ENCODE measurements at places on chromosomes 11 and 22.

DNA sequence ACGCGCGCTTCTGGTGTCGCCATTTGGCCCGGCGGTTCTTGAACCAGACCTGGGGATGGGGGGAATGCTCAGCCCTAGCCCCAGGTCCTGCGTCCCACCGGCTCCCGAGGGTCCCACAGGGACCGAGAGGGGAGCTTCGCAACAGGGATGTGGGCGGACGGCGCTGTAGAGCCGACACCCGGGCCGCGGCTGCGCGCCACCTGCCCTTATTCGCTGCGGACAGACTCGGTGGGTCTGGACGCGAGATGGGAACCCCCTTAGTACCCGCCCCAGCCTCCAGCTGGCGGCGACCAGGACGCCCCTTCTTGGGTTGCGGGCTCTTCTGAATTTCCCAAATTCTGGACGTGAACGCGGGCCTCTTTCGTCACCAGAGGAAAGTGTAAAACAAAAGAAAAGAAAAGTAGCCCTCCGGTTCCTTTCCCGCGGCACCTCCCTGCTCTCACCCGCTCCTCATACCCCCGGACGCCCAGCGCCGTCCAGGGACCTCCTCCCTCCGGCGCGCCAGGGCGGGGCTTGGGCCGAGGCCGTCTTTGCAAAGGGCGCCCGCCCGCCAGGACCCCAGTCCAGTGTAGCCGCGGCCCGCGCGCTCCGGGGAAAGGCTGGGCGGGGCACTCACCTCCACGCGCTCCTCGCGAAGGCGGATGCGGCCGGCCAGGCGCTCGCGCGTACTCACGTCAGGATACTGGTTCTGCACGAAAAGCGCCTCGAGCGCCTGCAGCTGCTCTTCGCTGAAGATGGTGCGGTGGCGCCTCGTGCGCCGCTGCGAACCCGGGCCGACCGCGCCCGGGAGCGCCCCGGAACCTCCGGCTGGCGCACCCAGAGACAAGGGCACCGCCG is 827 bp downstream of the GSC2 start:
- no peak for DNase-seq

DNA sequence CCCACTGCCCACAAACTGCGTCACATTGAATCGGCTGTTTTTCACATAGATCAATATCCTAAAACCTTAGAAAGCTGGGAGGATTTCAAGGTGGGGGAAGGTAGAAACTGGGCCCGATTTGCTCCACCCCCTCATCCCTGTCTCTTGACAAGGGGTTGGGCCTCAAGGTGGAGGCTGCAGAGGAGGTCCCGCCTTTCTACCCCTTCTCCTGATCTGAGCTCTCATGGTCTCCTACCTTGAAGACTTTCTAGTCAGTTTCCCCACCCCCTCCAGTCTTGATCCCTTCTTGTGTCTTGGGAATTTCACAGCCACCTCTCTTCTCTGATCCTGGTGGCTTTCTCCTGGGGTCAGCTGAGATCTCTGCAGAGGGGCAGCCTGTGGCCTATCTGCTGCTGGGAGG is 4.5 kb upstream of the STARD10 start:
- DNase-seq: no peak

GRCh38 chr11:132865623-132866022 is 666.7 kb downstream of the OPCML start:
- no peak for DNase-seq

DNA sequence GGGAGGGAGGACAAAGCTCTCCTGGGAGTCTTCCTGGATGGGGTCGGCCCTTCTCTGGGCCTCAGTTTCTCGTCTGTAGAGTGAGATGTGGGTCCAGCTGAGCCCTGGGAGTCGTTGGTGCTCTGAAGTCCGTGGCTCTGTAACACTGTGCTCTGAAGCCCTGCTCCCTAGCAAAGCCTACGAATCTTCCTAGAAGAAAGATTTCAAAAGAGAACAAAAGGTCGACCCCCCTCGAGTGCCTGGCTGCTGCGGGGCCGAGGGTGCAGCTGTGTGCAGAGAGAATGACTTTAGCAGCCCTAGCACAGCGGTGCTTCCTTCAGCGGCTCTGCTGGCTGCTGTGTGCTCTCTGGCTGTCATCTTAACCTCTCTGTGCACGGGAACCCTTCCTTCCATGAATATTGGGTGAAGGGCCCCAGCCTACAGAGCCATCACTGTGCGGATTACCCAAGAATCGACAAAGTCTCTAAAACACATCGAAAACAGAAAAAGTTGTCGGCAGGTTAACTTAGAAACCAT is 10.7 kb downstream of the ANO1 start:
- no peak for DNase-seq

- DNase-seq: no peak
Observed at GRCh38 chr11:95584589-95584988, 205.0 kb downstream of the FAM76B start.

- DNase-seq: no peak
Observed at GRCh38 chr11:77130763-77131513, 2.9 kb downstream of the MYO7A start.

- DNase-seq: no peak
Observed at GRCh38 chr11:122874991-122875390, 7.6 kb upstream of the JHY start.

- no peak for DNase-seq
Observed at GRCh38 chr11:69684651-69685050, 9.5 kb upstream of the LTO1 start.

DNA sequence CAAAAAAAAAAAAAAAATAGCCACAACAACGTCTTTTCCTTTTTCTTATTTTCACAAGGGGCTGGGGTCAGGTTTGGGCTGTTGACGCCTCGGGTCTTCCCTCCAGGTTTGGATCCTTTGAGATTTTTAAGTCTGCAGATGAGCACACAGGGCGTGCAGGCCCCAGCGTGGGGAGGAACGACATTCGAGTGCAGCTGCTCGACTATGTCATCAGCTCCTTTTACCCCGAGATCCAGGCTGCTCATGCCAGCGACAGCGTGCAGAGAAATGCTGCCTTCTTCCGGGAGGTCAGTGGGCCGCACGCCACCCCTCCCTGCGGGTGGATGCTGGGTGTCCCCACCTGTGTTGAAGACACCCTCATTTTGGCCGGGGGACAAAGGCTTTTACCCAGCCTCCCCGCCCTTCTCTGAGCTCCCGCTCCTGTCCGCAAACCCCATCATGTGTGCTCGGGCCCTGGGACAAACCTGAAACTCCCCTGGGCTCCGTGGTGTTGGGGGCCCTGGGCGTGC is 7.7 kb downstream of the SELENOO start:
- DNase-seq: no peak

- no peak for DNase-seq
Observed at GRCh38 chr11:7275133-7275532, 23.4 kb downstream of the SYT9 start.

- DNase-seq: no peak
Observed at GRCh38 chr22:28052825-28053269, 133.8 kb upstream of the PITPNB start.

- no peak for DNase-seq
Observed at GRCh38 chr11:94519478-94520084, 7.3 kb downstream of the C11orf97 start.

DNA sequence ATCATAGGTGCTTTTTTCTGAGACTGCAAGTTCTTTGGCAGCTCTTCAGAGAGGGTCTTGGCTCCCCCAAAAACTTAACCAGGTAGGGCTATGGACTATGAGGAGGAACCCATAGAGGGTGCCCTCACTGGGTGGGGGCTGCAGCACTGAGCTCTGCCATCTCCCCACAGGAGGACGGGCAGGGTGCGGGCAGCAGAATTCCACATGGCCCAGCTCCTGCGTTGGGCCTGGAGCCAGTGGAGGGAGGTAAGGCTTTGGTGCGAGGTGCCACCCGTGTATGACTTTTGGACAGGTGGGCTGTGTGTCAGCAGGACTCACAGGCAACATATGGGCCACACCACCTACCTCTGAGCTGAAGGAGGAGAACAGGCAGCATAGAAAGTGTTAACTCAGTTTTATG is 58.4 kb downstream of the PISD start:
- DNase-seq: no peak

DNA sequence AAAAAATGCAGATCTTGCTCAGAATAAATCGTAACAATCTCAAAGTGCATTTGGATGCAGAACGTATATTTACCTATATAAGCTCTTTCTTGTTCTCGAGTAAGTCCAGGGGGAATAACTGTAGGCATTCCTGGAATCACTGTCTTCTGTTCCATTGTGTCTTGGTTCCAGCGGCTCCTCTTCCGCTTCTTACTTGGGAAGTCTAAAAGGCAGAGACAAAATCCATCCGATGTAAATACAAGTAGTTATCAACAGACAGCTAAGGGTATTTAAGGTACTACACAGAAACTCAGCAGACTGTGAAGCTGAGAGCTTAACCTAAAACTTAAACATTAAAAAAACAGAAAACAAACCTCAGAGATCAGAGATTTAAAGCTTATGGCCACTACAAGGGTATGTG is 1.9 kb downstream of the SF1 start:
- no peak for DNase-seq

DNA sequence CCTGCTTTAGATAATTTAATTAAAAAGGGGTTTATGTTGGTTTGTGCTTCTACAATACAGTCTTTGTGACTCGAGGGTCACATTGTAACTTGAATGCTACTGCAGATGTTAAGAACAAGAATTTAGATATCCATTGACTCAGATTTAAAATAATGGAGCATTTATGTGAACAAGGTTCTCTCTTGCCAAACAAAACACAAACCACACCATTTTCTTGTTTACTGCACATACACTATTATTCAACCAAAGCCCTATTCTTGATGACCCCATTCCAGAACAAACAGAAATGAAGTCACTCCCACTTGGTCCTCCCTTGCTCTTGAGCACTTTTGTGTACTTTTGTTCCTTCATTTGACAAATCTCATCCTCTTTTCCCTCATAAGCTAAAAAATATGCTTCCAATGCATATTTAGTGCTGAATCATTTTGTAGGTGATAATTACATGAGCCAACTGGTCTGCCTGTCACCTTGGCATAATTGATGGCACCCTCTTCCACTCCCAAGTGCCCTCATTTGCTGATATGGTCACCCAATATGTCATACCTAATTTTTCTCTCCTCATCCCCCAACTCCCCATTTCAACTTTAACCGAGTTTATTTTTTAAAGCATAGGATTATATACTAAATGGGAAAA is 2.8 kb downstream of the C11orf71 start:
- no peak for DNase-seq

GRCh38 chr11:92702037-92702804 is 267.2 kb upstream of the MTNR1B start:
- DNase-seq: no peak

GRCh38 chr11:2799881-2800654 is 85.5 kb downstream of the CDKN1C start:
- no peak for DNase-seq
